ENCODE measurements at places on chromosomes 5 and 9.

GRCh38 chr9:133003671-133004090, 25.2 kb downstream of the GFI1B start:
- DNase-seq = no peak

GRCh38 chr9:134861595-134862334, 18.8 kb upstream of the FCN2 start:
- DNase-seq = no peak

- DNase-seq = peak; percentile 83
These were observed at the start of gene CTNNAL1 for GRCh38 chr9:109012876-109013678. CTNNAL1 (minus strand) TSS chr9:109013499; CDS start chr9:109013442, 57 bp downstream.

- DNase-seq = no peak
These were observed 283.3 kb downstream of the PJA2 start for GRCh38 chr5:109126481-109126880.

DNA sequence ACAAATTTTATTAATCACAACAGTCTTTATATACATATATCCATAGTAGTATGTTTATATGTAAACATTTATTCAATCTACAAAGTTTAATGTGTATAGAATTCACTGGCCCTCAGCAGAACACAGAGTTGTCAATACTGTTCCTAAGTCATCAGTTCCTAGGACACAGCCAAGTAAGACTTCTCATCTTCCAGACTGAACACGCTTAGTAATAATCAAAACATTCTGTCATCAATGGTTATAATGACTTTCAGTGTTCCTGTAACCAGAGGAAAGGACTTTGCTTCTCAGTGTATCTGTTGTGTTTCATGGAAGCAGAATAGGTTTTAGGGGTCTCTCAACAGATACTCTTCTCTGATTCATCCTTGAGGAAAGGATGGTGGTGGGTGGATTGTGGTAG, 82.2 kb downstream of the SMIM23 start:
- DNase-seq = no peak

DNA sequence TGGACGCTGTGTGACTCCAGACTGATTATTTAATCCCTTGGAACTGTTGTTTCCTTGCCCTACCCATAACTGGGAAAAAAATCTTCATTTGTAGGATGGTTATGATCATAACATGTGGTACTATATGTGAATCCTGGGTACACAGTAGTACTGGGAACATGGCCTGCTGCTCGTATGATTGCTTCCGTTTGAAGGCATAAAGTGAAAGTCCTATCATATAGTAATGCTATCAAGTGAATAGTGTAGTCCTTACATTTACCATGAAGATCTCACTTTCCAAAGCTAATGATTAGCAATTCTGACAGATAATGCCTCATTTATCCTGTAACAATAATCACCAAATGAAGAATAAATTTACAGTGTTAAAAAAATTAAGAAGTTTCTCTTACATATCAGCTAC, 53.2 kb downstream of the MEF2C start:
- DNase-seq = no peak

- DNase-seq = no peak
These were observed 27.2 kb downstream of the DNAI1 start for GRCh38 chr9:34485822-34486221.

GRCh38 chr9:94065535-94065961, 18.7 kb upstream of the PTPDC1 start:
- peak; percentile 73 for DNase-seq

DNA sequence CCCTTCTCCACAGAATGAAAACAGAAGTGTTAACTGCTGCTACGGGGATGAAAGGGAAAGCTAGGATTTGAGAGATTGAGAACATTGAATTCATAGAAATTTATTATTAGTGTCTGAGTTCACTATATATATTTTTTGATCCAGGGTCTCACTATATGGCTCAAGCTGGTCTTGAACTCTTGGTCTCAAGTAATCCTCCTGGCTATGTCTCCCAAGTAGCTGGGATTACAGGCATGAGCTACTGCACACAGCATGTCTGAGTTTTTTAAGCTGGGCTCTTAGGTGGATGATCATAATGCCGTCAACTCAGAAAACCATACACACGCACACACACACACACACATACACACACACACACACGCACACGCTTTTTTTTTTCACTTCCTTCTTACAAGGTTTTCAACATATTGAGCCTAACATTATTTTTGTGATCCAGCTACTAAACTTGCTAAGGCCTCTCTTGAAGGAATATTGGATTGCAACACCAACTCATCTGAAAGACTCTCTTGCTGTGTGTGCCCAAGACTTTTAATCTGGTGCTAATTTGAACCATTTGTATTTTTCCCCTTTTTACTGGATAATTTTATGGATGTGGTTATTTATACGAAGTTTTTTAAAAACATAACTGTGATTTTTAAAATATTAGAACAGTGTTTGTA, 1045.4 kb downstream of the DTWD2 start:
- no peak for DNase-seq

- no peak for DNase-seq
These were observed 24.5 kb upstream of the LTC4S start for GRCh38 chr5:179769271-179769670.

DNA sequence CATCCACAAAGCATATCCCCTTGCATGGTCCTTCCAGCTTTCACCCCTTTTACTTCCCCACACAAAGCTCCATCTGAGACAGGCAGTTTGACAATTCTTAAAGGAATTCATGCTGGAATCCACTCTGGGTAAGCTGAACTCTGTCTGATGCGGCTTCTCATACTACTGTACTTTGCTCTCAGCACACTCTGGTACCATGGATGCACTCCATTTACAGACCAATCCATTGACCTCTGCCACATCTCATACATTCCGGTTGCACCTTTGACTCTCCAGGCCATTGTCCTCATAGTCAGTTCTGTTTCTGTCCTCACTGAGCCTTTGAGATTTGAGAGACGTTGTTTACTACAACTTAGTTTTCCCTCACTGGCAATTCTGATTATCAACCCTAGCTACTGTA, 12.2 kb downstream of the SPATA9 start:
- DNase-seq = no peak

GRCh38 chr5:10424124-10424731, 17.5 kb upstream of the ROPN1L start:
- DNase-seq = no peak

DNA sequence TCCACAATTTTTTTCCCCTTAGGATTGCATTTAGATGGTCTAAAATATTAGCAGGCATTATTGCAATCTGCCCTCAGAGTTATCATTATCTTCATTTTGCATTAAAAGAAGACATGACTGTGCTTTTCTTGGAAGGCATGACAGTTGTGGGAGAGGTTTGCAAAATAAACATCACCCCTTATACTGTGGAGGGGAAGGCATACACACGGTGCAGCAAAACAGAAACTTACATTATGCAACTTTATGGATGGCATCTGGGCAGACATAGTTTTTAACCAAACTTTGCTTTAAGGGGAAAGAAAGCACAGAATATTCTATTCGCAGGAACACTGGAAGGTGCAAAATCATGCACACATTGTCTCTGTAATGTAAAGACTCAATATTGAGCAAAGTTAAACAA, 505.8 kb upstream of the ADAMTS16 start:
- DNase-seq = no peak

DNA sequence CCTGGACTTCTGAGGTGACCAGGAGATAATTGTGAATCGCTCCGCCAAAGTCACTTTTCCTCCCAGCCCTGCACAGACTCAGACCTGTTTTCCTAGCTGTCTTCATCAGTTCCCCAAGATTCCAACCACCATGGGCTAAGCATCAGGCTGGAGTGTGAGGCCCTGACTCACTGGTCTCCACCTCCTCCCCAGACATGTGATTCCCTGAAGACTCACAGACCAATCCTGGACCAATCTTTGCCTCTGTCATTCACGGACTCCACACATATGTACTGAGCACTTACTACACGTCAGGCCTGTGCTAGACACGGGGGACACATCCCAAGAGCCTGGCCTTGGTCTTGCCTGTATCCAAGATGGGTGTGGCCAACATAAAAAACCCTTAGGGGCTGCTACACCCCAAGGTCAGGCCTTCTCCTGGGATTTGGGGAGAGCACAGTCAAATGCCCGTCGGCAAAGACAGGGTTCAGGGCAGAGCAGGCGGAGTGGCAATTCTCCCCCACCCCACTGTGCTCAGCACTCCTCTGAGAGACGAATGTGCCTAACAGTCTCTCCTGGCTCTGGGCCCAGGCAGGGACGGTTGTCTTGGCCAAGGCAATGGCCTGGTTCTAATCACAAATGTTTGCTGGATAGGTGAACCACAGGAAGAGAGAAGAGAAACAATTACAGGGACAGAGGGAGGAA, 11.9 kb downstream of the EEIG1 start:
- DNase-seq = no peak

DNA sequence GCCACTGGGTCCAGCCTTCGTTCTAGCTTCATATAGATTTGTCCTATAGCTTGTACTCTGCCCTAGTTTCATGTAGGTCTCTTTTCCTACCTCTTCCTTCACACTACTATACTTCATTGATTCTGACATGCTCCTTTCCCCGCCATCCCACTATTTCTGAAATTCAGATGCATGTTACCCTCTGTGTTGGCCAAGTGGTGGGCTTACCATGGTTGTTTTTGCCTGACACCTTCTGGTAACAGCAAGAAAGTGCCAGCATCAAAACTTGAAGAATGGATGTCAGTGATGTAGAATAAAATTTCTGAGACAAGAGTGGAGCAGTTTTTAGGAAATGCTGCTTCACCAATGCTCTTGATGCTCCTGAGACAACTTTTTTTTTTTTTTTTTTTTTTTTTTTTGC, 19.5 kb upstream of the SERINC5 start:
- DNase-seq = no peak

- no peak for DNase-seq
These were observed 82.7 kb downstream of the HACD4 start for GRCh38 chr9:20948703-20949102.

Measured in activated naive CD4-positive, alpha-beta T cell treated with Interleukin-2 at 50 U/mL for 16 hours (primary cell).